Camera-type eye (tissue), 1 donor: ENCODE measurements at places on chromosomes 2 and 18. TPM values are rescaled to one million over a fixed set of nuclear protein-coding genes. Genes with fewer than 3 reads are reported as not detected.

Gene DUSP19
- 9.3 TPM for total RNA-seq

Gene RTP5
- total RNA-seq, result not detected

Gene TUBA4B
- not detected for total RNA-seq

Gene TUBB8B
- not detected for total RNA-seq

Gene LMAN2L
- 35.9 TPM for total RNA-seq
